Stimulated activated CD8-positive, alpha-beta memory T cell treated with anti-CD3 and anti-CD28 coated beads, Interleukin-7, amount 100 ng/mL, for 4 hours (primary cell): ENCODE measurements at places on chromosomes 7 and 10.

DNA sequence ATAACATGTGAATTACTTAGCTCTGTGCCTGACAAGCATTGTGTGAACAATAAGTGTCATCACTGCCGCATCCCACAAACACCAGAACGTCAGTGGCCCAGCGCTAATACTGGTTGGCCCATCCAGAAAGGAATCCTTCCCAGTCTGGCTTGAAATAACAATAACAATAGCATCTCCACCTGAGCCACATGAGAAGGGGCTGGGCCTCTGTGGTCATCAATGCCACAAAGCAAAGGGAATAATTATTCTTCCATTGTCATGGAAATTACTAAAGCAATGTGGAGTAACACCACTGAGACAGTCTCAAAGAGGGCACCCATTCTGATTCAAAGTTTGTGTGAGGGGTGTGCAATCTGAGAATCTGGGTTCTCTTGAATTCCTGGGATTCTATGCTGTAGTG lies 105.7 kb upstream of the INHBA start:
- no peak for DNase-seq

GRCh38 chr10:109403551-109403950 lies 519.8 kb downstream of the XPNPEP1 start:
- DNase-seq = no peak

GRCh38 chr7:41809940-41810576 lies 107.2 kb upstream of the INHBA start:
- DNase-seq = no peak

- no peak for DNase-seq
Measured at GRCh38 chr7:220151-220841, 27.9 kb downstream of the FAM20C start.

DNA sequence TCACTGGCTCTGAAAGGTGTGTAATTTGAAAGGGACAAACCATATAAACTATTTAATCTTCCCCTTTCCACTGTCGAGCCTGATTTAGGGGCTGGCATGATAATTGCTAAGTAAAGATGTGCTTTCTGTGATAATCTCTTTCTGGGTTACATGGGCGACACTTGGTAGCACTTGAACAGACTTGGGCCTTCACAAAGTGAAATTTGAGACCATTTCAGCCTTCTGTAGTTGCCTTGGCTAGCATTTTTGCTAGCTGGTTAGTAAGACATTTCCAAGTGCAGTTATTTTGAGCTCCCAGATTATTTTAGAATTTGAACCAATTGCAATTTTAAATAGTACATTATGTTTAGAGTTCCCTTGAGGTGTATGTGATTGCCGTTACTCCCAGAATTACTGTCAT lies 432.7 kb upstream of the GALNT17 start:
- no peak for DNase-seq
